Right forelimb (tissue), 1 donor: ENCODE measurements at places on chromosomes 5 and 9.

- no peak for DNase-seq
These were observed 121.8 kb upstream of the ELL2 start for GRCh38 chr5:96083361-96083881.

DNA sequence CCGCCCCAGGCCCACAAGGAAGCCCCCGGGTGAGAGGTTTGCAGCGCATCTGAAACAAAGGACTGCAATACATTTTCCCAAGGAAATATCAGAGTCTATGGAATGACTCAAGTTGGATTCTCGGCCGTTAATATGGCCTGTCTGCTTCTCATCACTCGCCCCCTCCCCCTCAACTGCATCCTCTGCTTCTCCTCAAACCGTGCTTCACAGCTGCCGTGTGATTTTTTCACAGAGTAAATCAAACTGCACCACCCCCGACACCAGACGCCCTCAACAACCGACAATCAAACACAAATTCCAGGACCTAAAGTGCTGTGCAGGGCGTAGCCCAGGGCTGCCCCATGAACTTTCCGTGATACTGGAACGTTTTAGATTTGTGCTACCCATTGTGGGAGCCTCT, 176.9 kb downstream of the ROR2 start:
- no peak for DNase-seq

DNA sequence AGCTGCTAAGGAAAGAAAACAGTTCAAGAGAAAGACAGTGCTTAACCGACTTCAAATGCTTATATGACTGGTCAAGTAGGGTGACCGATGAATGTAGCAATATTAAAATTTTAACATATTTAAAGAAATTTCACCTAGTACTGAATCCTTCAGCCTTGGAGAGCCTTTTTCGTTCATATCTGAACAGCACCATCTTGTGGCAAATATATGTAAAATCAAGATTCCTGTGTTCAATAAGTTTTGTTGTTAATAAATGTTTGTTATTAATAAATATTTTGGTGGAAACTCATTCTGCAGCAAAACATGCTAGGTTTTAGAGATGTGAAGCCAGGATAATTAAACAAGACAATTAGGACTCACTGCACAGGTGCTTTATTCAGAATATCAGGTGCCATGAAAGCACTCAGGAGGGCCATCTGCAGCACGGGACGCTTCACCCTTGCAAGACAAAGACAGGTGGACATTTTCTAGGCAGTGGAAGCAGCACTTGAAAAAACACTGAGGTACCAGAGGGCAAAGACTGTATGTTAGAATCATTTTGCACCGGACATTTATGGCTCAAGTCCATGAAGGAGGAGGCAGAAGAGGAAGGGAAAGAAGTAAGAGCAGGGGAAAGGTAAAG, 15.6 kb downstream of the TICAM2 start:
- DNase-seq: no peak

- no peak for DNase-seq
These were observed 350.8 kb downstream of the DMRT2 start for GRCh38 chr9:1400983-1401382.
